ENCODE measurements at places on chromosomes 11 and 22.

GRCh38 chr11:65903068-65903481, 2.9 kb upstream of the FOSL1 start:
- no peak for DNase-seq

DNA sequence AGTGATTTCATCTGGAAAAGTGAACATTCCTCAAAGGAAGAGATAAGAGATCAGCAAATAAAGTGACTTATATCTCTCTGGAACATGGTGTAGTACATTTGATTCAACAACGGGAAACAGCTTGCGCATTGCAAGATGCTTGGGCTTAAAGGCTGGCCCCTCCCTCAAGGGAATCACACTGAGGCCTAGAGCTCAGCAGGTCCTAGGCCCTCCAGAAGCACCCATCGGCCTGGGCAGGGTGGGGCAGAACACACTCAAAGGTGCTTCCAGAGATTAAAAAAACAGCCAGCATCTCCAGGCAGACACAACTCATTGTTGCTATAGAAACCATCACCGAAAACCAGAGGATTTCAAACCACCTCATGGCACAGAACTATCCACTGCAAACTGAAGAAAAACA, 69.0 kb upstream of the ARFGAP3 start:
- no peak for DNase-seq

DNA sequence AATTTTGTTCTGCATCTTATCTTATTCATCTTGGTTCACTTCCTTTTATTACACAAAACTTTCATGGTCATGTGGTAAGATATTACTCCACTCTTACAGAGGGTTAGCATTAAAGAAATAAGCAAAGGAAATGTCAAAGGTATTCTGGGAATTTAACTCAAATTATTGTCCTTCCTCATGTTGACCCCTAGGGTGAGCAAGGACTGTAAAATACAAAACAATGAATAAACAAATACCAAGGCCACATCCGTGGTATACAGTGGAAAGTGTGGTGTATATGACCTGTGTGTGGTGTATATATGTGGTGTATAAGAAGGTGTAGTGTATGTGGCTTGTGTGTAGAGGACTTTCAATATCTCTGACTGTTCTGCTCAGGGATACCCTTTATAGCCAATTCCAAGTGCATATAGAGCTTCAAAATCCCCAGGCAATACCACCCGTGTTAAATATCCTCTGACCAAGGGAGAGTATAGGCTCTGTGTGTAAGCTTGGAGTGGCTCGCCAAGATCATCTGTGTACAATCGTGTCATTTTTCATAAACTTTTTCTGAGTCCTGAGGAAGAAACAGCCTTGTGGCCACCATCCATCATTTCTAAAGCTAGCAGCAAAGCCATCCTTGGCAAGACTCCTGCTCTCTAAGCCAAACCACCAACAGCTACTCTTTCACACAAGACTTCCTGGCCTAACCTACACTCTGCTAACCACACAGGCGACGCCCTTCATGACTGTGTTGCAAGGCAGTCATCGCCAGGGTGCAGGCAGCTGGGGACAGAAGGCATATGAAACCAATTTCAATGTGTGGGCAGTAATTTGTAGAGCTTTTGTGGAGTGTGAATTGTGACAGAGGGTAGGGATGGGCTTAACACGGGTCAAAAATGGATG, 548.0 kb downstream of the ETS1 start:
- DNase-seq = no peak

DNA sequence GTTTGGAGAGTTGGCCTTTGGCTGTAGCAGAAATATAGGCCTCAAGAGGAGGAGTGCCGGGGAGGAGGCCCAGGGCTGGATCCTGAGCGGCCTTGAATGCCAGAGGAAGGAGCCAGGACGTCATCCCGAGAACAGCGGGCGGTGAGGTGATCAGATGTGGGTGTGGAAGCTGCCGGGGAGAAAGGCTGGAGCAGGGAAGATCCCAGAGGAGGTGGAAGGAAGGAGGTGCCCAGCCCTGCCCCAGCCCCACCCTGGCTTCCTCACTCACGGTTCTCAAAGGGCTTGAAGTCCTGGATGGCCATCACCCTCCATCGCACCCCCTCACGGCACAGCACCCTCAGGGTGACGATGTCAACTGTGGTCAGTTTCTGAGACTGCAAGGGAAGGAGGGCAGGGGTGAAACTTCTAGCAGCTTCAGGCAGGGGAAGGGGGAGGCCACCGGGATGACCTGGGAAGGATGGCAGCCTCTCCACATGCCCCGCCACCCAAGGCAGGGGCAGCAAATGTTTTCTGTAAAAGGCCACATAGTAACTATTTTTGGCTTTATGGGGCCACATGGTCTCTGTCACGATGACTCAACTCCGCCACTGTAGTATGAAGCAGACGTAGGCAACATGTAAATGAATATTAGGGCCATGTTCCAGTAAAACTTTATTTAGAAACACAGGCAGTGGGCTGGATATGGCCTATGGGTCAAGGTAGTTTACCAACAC, 10.7 kb downstream of the IL2RB start:
- no peak for DNase-seq

- DNase-seq = no peak
Measured at GRCh38 chr11:86228269-86229038, 16.1 kb upstream of the EED start.

GRCh38 chr22:41099036-41099435, 6.6 kb downstream of the EP300 start:
- no peak for DNase-seq

DNA sequence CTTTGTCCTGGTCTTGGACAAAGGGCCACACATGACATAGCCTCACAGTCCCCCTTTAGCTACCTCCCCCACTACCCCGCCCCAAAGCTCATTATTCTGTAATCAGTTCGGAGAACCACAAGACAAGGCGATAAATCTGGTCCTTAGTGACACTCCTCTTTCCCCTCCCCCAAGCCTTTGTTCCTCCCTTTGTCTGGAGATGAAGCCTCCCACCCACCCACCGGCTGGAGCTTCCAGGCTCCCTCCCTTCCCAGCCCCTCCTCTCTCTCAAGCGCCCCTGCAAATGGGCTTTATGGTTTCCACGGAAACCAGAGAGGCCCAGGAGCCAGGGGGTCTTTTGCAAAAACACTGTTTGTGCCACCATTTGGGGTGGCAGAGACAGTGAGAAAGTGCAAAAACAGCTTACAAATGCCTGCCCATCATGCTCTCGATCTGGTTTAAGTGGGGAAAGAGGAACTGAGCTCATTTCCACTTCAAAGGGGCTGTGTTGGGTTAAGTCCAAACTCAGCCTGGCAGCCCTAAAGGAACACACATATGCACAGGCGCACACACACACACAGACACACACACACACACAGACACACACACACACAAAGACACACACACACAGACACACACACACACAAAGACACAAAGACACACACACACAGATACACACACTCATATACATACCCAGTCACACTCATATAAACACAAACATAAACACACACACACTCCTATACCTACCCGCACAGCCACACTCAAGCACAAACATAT, 23.5 kb downstream of the APLNR start:
- DNase-seq = peak; percentile 63

DNA sequence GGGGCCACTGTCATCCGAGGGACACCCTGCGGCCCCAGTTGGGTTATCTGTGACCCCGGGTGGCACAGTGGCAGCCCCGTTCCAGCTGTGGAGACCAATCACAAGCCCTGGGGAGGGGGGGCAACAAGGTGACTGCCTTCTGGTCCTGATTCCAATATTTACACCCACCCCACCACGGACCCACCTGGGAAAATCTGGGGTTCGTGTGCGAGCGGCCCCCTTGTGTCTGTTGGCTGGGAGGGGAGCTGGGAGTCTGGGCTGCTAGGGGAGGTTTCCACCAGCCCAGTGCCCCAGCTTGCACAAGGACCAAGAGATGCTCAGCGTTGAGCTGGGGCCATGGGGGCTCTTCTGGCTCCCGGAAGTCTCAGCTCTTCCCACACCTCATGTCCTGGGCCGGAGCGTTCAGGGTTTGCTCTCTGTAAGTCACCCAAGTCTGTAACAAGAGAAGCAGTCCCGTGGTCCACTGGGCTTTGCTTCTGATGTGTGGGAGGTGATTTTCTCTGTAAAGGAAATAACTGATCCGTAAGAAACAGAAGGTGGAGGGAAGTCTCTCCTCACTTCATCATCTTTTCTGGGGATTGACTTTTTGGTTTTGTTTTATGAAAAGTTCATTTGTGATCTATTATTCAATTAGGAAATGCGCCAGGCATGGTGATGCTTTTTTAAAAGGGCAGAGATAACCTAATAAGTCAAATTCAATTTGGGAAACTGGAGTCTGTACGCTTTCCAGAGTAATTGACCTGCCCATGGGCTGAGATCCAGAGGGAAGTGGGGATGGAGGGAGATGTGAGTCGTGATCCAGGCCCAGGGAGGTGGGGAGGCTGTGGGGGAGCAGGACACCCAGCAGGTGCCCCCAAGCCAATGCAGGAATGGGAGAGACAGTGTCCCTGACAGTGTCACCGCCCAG, 22.4 kb upstream of the GAL start:
- no peak for DNase-seq

DNA sequence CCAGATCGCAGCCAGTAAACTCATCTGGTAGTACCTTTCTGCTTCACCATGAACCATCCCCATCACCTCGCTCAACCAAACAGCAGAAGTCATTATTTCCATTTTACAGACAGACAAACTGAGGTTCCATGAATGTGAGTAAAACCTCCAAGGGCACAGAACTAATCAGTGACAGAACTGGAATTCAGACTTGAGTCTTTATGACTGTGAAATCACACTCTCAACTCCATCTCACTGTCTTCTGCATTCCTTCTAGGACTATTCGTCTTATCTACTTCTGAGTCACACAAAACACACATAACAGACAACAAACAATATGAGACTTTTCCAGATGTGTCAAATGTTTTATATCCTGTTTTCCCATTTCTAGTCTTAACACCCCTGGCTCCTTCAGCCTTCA, 9.3 kb upstream of the NUP50 start:
- no peak for DNase-seq

- no peak for DNase-seq
Measured at GRCh38 chr11:17412488-17413180, 24.2 kb upstream of the KCNJ11 start.

DNA sequence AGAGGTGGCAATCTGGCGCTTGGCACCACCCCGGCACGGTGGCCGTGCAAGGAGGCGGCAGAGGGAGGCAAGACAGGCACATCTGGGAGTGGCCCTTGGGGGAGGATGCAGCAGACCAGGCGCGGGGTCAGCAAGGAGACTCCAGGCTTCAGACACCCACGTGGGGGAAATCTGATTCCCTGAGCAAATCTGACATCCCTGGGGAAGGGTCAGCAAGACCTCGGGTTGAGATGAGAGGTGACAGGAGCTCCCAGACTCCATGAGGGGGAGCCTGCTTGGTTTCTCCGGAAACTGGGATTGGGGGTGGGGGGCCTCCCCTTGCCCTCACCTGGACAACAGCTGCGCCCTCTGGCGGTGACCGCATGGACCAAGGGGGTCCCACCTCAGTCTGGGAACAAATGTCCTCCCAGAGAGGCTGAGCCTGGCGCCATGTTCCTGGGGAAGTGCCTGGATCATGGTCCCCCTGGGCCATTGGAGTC, 4.0 kb upstream of the RCOR2 start:
- DNase-seq = peak; percentile 58

- DNase-seq = peak; percentile 60
Measured at GRCh38 chr11:926341-926916, 759 bp downstream of the AP2A2 start.

DNA sequence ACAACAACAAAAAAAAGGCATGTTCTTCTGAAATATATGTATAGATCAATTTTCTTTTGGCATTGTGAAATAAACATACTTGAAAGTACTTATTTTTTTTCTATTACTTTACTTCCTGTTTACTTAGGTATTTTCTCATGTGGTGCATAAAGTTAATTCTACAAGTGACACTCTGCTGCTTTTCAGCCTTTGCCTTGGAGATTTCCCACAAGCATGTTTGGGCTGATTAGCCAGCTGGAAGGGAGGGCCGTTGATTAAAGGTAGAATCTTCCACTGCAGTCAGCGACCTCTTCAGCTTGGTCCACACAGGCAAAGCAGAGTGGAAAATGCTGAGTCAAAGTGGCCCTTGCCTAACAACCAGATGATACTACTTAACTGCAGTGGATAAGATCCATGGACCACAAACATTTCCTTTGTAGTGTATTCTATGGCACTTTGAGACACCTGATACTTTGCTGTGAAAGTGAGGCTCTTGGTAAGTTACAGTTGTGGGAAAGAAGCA, 176.0 kb downstream of the ARHGAP42 start:
- no peak for DNase-seq
